ENCODE measurements at places on chromosomes 1 and 21.

GRCh38 chr1:60950224-60951063 is 131.9 kb upstream of the NFIA start:
- peak; percentile 28 for DNase-seq

DNA sequence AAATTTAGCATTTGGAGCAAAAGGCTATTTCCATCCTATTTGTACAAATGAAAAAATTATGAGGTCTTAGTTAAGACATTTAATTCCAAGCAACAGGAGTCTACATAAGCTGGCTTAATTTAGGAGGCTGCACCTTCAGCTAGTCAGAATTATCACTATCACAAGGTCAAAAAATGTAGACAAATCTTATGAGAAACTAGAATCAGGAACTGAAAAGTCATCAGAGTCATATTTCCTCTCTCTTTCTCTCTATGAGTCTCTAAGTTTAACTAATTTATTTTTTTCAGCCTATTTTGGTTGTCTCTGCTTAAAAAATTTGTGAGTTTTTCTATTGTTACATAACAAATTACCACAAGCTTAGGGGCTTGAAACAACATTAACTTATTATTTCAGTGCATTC is 807.1 kb upstream of the PRMT6 start:
- no peak for DNase-seq

GRCh38 chr1:198696211-198696610 is 57.4 kb downstream of the PTPRC start:
- DNase-seq, result no peak

GRCh38 chr1:84971957-84972356 is 25.0 kb downstream of the MCOLN2 start:
- DNase-seq, result peak; percentile 1

GRCh38 chr1:67627906-67628305 is 57.1 kb upstream of the GADD45A start:
- DNase-seq, result no peak

DNA sequence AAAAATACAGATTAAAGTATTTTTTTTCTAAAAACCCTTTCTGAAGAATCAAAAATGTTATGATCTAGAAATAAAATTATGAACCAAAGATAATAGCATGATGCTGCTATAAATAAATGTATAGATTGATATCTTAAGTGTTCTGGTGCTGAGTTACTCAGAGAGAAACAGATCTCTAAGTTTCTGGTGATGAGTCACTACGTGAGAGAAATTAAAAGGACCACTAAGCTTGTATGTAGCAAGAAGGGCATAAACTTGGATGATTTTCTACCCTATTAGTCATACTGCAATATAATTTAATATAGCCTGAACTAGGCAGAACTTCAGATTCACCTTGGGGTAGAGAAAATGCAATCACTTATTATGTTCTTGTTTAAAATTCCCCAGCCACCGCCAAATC is 514.8 kb downstream of the AMY1C start:
- DNase-seq, result no peak

- peak; percentile 13 for DNase-seq
Observed at GRCh38 chr1:10862743-10863335, 66.4 kb upstream of the CASZ1 start.

- DNase-seq, result no peak
Observed at GRCh38 chr1:107436552-107437241, 295.9 kb downstream of the NTNG1 start.

- DNase-seq, result peak; percentile 21
Observed at GRCh38 chr21:29299916-29300806, 1.4 kb downstream of the BACH1 start.

DNA sequence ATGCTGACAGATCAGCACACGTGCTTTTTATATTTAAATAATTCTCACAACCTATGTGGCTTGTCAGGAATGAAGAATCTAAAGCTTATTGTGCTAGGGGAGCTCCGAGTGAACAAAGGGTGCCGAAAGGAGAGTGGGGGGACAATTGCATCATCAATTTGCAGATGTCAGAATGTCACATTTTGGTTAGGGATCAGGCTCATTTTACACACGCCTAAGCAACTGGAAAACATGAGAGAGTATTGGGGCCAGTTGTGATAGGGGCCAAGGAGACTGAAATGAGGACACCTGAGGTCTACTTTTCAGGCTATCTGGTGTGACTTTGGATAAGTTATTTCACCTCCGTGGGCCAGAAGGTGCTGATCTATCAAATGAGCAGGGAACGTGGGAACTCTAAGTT is 31.8 kb downstream of the RUNX1 start:
- DNase-seq, result no peak

DNA sequence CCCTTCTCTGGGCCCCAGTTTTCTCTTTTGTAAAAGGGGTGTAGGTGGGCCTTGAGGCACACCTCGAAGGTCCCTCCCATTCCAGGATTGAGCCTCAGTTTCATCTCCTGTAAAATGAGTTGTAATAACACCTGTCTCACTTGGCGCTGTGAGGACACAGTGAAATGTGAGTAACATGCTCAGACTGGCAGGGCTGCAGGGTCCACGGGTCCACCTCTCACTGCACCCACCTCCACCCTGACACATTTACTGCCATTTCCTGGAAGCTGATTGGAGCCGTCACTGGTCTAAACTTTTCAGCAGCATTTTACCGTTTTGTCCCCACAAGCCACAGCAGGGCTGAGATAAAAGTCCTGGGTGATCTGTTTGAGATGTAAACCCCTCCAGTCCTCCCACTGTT is 398.0 kb downstream of the PTPRU start:
- DNase-seq, result no peak

DNA sequence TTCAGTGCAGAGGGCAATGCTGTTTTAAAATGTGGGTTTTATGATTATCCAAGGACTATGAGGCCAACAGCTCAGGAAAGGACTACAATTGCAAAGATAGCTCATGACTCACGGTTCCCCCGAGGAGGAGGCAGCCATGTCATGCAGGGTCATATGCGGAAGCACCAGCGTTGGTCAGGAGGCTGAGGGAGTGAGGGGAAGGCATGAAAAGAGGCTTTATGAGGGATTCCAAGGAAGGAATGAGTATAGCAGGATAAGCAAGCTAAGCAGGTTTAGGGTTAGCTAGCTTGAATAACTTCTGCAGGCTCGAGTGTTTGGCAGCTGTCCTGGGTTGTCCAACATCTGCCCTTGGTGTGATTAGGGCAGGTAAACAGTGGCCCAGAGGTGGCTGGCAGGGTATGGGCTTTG is 495.1 kb downstream of the SETD4 start:
- DNase-seq, result no peak

- DNase-seq, result no peak
Observed at GRCh38 chr1:230359992-230360668, 66.0 kb downstream of the PGBD5 start.

DNA sequence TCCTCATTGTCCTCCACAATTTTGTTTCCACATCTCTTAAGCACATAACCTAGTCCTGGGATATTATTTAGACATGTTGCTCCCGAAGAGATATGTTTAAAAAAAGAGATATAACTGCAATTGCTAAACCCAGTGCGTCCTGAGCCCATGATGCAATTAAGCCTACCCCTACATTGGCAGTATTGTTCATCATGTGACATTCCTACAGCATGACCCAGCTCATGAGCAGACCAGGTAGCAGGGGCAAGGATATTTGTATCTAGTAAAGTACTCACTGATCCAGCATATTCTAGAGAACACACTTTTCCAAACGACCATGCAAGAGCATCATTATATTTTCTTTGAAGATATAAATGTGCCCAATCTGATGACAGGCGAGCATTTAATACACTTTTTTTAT is 1.2 kb downstream of the ADAM30 start:
- DNase-seq, result no peak

Data from brain (organoid and tissue), 16 donors.